ENCODE measurements at places on chromosomes 7 and 10.

GRCh38 chr7:17339139-17339538 is 40.7 kb downstream of the AHR start:
- DNase-seq = no peak

- no peak for DNase-seq
Measured at GRCh38 chr10:122445904-122446303, 8.5 kb upstream of the ARMS2 start.

GRCh38 chr7:68892236-68892635 is 706.0 kb upstream of the AUTS2 start:
- DNase-seq = no peak

- peak; percentile 44 for DNase-seq
Measured at GRCh38 chr10:103451831-103452505, at the start of gene CALHM2. Gene CALHM2, minus strand, starts transcription at chr10:103452370. Its CDS starts 2,429 bp downstream, at chr10:103449941.

- DNase-seq = no peak
Measured at GRCh38 chr7:145016068-145016467, 180.2 kb upstream of the TPK1 start.

GRCh38 chr10:101672536-101672935 is 22.4 kb downstream of the FBXW4 start:
- no peak for DNase-seq

DNA sequence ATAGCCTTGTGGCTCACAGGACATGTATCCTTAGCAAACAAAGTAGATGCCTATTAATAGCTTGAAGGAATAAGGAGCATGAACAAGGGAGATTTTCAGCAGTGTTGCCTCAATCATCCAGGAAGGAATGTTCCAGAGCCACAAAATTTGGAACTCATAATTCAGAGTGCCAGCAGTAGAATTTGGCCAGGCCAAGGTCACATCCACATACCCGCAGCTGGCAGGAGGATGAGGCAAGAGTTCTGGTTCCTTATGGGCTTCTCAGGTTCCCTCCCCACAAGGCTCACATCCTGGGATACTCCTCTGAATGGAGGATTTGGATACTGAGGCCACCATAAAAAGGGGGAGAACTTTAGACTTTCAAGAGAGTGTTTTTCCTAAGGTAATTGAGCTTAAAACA is 45.8 kb downstream of the SUFU start:
- DNase-seq = no peak

DNA sequence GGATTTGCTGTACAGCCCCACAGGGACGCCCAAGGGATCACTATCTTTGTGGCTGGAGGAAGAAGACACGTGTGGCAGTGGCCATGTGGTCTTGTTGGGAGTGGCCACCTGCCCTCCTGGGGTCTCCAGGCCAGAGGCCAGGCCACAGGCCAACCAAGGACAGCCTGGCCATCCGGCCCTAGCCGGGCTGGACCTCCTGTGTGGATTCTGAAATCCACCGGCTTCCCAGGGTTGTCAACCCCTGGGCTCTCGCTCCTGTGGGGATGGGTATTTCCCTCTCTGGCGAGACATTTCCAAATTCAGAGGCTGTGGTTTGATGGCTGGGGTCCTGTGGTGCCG is 31.5 kb upstream of the CFAP46 start:
- no peak for DNase-seq

GRCh38 chr10:101840741-101841453 is 2.7 kb downstream of the KCNIP2 start:
- DNase-seq = peak; percentile 75

- DNase-seq = no peak
Measured at GRCh38 chr10:98267069-98267893, 713 bp downstream of the LOXL4 start.

Data from NCI-H345 (cell line).